OCI-LY7 (cell line): ENCODE measurements at places on chromosomes 1 and 21.
A peak's percentile ranks its signal among the peaks of the same experiment; 100 is the strongest.

DNA sequence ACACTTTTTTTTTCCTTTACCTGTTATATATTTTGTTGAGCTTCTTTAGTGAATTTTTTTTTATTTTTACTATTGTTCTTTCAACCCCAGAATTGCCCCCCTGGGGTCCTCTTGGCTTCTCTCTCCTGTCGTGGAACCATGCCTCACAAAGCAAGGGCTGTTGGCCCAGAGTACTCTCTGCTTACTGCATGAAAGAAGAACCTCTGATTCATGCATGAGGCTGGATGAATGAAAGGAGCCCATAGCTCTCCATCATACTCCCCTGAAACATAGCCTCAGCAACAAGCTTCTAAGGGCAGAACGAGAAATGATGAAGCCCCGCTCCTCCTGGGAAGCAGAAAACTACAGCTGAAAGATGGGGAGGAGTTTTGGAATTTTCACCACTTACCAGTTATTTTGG is 1441.0 kb downstream of the BRINP3 start:
- DNase-seq, result no peak

DNA sequence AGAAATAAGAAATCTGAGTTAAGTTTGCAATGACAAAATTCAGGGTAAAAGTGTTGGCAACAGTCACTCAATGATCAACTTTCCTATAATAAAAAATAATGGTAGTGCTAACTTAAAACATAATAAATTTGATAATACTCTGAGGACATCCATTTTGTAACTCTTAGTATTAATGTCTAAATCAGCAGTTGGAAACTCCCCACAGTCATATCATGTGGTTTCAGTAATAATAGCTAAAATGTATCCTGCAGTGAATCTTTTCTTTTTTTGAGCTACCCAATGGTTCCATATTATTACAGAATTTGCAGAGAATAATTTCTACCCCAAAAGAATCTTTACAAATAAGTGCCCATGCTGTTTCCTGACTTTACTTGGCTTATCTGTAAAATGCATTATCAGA is 286.7 kb downstream of the PTPRC start:
- DNase-seq, result no peak

- peak; percentile 32 for DNase-seq
Measured at GRCh38 chr21:42533306-42533962, 19.8 kb downstream of the SLC37A1 start.

- DNase-seq, result no peak
Measured at GRCh38 chr1:41823471-41823870, 95.3 kb downstream of the HIVEP3 start.

- no peak for DNase-seq
Measured at GRCh38 chr1:109242387-109242786, 7.0 kb upstream of the CELSR2 start.

- no peak for DNase-seq
Measured at GRCh38 chr1:201637282-201638079, 98.6 kb downstream of the NAV1 start.

GRCh38 chr1:246065592-246065991 is 441.5 kb downstream of the SMYD3 start:
- DNase-seq, result no peak

GRCh38 chr1:51715369-51715768 is 98.5 kb downstream of the OSBPL9 start:
- DNase-seq, result no peak

DNA sequence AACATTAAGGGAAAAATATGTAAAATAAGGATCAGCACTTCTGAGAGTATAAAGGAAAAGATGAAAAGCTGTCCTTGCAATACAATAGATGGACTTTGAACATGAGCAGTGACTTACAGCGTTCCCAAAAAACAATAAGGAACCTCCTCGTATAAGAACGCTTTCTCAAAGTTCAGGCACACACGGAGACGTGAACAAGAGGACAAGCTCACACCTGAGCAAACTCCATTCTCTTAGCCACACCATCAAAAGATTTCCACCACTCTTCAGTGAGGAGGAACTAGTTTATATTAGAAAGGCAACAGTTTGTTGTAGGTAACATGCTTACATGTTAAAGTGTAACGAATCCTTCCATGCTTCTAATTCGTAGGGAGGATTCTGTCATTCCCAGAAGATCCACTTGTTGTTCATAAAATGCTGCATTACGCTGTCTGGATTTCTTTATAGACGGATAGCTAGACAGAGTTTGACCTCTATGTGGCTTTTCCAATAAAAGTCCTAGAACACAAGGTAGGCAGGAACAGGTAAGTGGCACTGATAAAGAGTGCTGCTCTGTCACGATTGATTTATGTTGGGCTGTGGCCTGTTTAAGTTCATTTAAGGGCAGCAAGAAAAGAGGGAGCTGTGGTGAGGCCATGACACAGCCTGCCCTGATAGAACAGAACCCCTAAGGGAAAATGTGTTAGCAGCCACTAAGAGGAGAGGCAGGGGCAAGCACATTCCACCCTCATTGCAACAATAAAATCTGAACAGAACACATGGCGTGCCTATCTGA is 37.0 kb upstream of the ATP1A1 start:
- DNase-seq, result no peak

DNA sequence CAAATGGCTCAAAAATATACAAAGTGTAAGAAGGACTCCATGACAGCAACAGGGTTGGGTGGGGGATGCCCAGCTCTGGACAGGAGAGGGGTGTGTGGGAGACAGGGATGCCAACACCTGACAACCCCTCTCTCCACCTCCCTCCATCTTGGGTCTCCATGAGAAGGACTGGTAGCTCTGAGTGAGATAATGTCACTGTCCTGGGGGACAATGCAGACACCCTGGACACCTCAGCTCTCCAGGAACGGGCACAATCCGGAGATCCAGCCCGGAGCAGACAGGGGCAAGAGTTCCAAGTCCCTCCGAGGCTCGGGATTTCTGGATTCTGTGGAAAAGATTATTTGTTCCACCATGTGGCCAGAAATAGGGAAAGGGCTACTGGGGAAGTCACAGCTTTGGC is 122.5 kb downstream of the GLIS1 start:
- no peak for DNase-seq

GRCh38 chr1:160860840-160861505 is 1.7 kb downstream of the CD244 start:
- DNase-seq, result no peak

GRCh38 chr1:243523766-243524165 is 267.9 kb downstream of the SDCCAG8 start:
- no peak for DNase-seq

DNA sequence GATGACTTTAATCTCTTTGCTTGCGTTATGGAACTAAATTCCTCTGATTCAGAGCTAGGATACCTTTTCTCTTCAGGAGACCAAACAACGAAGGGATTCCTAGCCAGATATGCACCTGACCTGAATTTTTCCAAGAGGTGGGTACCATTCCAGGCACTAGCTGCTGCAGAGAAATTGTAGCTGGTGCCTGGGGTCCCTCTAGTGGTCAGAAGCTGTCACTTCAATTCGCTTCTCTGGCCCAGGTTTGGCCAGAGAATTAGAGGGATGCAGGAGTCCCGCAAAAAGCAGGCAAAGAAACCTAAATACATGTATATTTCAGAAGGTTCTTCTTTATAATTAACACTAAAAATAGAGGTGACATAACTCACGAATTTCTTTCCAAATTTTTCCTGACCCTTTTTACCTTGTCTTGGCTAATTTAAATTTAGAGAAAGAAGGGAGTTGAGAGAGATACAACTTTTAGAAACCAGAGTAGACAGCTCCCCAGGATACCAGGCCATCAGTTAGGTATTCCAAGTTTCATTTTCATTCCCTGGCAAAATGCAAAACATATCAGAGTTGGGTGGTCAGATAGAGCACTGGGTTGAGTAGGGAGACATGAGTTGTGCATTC is 9.6 kb downstream of the ACKR1 start:
- DNase-seq, result peak; percentile 45

DNA sequence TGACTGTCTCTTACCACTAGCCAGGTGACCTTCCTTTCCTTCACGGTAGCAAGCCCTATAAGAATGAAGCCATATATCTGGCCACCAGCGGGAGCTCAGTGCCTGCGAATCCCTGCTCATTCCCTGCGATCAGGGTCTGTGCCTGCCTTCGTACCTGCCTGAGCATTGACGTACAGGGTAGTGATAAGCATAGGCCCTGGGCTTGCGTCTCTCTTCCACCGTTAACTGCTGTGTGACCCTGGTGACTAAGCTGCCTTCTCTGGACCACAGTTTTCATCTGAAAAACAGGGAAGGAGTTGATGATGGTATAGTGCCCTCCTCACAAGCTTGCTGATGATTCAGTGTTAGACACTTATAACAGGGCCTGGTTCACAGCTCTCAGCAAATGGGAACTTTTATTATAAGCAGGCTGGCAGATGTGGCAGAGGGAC is 4.1 kb downstream of the ZC3H12A start:
- DNase-seq, result no peak

DNA sequence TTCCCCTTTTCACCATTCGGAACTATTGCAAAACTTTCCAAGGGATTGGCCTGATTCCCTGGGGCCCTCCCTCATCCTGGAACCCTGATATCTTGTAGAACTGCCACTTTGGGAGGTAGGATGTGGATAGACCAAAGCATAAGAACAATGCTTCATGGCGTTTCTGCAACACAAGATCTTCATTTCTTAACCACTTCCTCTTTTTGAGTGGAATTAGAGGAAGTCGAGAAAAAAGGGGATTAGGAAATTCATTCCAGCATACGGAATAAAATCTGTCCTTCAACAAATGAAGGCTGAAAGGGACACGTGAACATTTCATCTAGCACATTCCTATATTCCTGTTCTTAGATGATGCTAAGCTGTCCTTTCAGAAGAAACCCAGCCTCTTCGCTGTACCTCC is 149.3 kb downstream of the HUNK start:
- DNase-seq, result no peak

- DNase-seq, result no peak
Measured at GRCh38 chr21:42521384-42521783, 7.7 kb downstream of the SLC37A1 start.

DNA sequence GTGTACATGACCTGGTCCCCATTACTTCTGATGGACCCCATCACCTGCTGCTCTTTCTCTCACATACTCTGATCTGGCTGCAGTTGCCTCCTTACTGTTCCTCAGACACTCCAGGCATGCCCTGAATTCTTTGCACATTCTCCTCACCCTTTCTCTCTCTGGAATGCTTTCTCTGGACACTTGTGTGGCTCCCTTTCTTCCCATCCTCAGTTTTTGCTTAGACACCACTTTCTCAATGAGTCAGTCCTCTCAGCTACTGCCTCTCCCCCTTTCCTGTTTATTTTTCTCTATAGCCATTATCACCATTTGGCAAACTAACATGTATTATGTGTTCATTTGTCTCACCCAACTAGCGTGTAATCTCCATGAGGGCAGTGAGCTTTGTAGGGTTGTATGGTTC is 28.1 kb downstream of the PLXNA2 start:
- DNase-seq, result no peak

DNA sequence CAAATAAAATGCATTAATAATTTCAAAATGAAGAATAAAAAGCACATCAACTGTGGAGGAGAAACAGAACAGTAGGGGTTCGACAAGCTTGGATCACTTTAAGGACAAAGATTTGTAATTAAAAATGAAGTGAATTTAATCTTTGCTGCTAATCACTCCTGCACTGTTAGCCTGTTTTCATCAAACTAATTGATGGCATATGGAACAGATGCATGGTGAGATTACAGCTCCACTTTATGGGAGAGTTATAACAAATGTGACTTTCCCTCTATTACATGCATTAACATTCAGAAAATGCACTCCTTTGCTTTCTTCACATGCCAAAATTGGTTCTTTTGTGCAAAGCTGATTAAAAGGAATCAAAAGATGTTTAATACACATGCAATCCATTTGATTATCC is 207.2 kb upstream of the C21orf91 start:
- DNase-seq, result no peak

DNA sequence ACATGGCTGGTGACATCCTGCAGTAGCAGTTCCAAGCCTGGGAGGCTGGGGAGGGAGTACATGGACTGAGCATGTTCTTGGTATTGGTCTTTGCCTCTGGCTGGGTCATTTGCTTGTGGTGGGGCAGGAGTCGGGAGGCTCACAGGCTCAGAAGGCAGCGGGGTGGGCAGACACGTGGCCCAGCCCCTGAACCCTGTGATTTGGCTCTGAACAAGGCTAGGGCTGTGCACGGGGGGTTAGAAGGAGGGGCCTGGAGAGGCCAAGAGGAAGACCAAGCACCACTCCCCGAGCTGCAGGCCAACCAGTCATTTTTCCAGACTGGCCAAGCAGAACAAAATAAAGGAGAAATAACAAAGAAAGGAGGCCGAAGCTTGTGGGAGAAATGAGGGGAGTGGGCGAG is 9.7 kb upstream of the PRELP start:
- DNase-seq, result no peak

DNA sequence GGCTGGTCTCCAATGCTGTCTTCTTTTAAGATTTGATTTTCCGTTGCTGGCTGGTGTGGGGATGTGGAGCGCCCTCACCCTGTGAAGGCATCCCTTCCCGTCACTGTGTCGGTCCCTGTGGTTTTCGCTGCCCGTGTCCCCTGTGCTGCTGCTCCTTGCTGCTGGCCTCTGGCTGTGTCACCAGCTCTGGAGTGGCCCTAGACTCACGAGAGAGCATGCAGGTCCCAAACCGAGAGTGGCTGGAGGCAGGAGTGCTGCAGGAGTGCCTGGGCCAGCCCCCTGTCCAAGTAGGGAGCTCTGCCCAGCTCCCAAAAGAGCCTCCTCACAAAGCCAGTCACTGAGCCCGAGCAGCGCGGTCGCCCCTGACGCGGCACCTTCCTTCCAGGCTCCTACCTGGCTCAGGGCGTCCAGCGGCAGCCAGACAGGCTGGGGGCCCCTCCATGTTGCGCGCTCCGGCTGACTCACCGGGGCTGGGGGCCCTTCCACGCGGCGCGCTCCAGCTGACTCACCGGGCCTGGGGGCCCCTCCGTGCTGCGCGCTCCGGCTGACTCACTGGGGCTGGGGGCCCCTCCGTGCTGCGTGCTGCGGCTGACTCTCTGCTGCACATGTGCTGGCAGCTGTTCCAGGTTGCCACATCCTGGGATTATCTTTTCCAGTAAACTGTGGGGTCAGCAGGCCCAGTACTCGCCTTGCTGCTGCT is 106.7 kb upstream of the COL6A1 start:
- no peak for DNase-seq

DNA sequence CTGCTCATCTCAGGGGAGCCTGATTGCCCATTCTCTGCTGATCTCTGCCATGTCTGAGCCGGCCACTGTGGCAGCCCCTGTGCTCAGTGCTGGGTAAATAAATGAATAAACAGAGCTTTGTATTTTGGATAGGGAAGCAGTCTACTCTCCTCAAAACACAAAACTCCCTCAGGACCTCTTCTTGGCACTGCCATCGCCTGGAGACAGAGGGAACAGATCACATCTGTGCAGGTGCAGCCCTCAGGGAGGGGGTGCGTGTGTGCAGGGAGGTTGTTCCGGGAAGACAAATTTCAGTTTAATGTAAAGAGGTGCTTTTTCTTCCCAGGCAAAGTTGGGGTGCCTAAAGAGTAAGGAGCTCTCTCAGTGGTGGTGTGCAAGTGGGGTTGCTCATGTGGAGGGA is 7.7 kb upstream of the FAM167B start:
- no peak for DNase-seq

GRCh38 chr1:40399984-40400704 is 26.6 kb downstream of the SMAP2 start:
- DNase-seq, result no peak

- peak; percentile 27 for DNase-seq
Measured at GRCh38 chr1:77948841-77949424, 29.9 kb downstream of the FUBP1 start.
